ENCODE measurements at places on chromosomes 6 and 20. TPM values are rescaled to one million over a fixed set of nuclear protein-coding genes. Genes with fewer than 3 reads are reported as not detected.
A peak's percentile ranks its signal among the peaks of the same experiment; 100 is the strongest.

DNA sequence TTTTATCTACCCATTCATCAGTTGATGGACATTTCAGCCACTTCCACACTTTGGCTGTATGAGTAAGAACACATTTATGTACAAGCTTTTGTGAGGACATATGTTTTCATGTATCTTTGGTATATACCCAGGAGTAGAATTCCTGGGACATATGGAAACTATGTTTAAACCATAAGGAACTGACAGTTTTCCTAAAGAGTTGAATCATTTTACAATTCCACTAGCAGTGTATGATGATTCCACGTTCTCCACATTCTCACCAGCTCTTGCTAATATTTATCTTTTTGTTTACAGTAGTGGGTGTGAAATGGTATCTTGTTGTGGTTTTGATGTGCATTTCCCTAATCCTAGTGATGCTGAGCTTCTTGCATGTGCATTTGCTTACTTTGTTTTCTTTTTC is 338.1 kb downstream of the PLCB1 start:
- DNase-seq = no peak

DNA sequence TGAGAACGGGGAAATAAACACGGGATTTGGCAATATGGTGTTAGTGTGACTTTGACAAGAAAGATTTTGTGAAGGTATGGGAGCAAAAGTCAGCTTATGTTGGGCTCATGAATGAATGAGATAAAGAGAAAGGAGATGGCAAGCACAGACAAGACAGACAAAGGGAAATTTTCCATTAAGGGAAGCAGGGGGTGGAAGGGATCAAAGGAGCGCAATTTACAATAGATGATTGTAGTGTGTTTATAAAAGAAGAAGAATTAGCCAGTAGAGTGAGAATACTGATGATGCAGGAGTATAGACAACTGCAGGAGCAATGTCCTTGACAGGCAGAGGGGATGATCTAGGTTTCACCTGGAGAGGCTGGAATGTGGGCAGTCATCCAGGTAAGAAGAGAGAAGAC is 34.1 kb downstream of the RBM24 start:
- DNase-seq = no peak

- DNase-seq = peak; percentile 35
Observed at GRCh38 chr20:17626217-17627007, 55.6 kb downstream of the RRBP1 start.

DNA sequence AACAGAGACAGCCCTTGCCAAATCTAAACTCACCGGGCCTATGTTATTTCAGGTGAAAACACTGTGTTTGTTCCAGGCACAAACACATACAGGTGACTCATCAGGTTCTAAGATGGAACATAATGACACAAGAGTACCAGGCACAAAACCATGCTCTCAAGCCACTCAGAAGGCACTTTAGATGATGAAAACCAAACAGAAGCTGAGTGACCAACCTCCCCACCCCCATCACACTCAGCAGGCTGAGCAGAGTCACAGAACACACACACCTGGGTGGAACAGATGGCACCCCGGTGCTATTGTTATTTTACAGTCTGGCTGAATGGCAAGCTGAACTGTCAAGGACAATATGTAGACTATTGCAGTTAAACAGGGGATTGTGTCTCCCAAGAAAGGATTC is 20.6 kb upstream of the NKX2-2 start:
- no peak for DNase-seq

GRCh38 chr6:46773201-46773855 is 19.9 kb upstream of the MEP1A start:
- DNase-seq = no peak

Gene CCN5
- 63.6 TPM for total RNA-seq

Gene IL20RA
- total RNA-seq = 1.0 TPM

Gene NHSL1
- 45.1 TPM for total RNA-seq

Gene IMPG1
- total RNA-seq = not detected

Gene TNFRSF6B
- 10.1 TPM for total RNA-seq

Gene GHRH
- 4.2 TPM for total RNA-seq

Measured in left cardiac atrium (tissue), 4 donors.